ENCODE measurements at places on chromosomes 7 and 10.

- no peak for DNase-seq
Measured at GRCh38 chr7:45328403-45328981, 170.9 kb downstream of the RAMP3 start.

- no peak for DNase-seq
Measured at GRCh38 chr10:36591436-36591835, 534.0 kb upstream of the ANKRD30A start.

DNA sequence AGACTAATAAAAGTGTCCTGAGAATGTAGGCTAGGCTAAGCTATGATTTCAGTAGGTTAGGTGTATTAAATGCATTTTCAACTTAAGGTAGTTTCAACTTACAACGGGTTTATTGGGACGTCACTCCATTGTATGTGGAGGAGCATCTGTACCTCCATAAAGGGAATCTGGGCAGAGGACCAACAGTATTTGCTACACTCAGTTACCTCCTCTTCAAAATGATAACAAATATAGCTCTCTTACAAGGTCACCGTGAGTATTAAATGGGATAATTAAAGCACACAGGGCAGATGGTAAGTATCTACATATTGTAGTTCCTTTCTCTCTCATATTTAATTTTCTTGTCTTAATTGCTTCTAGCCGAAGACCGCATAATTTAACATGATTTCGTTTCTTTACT, 59.0 kb upstream of the FGL2 start:
- no peak for DNase-seq

- DNase-seq = no peak
Measured at GRCh38 chr7:103011650-103012049, 62.9 kb downstream of the FBXL13 start.

- peak; percentile 95 for DNase-seq
Measured at GRCh38 chr10:47421057-47421952, 37.2 kb upstream of the ZNF488 start.
